ENCODE measurements at places on chromosomes 6 and 20.

DNA sequence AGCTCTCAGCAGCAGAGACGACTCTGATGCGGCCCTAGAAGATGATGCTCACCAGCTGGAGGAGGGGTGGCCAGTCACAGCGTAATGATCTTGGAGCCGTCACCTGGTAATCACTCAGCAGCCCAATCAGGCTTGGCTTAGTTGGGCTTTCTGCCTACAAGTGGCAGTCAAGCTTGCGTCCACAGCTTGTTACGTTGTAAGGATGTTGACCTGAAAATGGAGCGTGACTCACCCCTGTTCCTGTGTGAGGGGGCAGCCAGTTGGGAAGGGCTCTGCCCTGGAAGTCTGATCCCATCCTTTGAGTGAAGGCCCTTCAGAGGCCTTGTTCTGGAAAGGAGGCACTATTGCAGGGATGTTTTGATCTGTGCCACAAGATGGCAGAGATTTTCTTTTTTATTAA is 49.8 kb downstream of the SPATA2 start:
- DNase-seq = no peak

DNA sequence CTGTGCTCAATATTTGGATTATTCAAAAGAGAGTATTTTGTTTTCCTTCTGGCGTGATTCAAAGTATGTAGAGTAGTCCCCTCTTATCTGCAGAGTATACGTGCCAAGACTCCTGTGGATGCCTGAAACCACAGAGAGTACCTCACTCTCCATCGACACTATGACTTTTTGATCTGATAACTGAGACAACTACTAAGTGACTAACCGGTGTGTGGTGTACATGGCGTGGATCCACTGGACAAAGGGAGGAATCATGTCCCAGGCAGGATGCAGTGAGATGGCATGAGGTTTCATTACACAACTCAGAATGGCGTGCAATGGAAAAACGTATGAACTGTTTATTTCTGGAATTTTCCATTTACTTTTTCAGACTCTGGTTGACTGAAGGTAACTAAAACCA is 112.2 kb upstream of the PDE7B start:
- DNase-seq = no peak

GRCh38 chr6:127956260-127956888 is 55.5 kb upstream of the THEMIS start:
- DNase-seq = no peak

DNA sequence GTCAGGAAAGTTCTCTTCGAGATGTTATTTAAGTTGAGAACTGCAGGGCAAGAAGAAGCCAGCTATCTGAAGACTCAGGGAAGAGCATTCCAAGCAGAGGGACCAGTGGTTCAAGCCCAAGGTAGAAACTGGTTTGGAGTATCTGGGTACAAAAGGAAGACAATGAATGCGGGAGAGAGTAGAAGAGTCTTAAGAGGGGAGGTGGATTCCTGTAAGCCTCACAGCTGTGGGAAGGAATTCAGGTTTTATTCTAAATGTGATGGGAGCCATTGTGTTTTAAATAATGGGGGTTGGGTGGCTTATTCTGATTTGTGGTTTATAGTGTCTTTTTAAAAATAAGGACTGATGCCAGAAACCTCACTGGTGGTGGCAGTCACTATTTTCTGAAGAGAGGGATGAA is 37.6 kb upstream of the TENT5A start:
- DNase-seq = no peak

DNA sequence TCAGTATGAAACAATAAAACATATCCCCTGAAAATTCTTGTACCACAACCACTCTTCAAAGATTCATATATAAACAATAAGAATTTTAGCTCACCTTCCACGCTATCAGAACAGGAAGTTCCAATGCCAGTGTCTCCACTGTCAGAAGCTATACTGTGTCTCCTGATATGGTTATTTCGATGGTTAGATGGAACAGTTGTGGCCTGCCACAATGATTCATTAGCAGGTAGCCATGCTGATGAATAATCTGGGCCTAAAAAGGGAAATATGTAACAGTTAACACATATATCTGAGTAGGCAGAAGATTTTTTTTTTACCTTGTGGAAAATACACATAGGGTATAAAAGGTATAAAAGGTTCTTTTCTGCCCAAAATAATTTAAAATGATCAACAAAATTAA is 19.0 kb downstream of the CEP85L start:
- DNase-seq = no peak

DNA sequence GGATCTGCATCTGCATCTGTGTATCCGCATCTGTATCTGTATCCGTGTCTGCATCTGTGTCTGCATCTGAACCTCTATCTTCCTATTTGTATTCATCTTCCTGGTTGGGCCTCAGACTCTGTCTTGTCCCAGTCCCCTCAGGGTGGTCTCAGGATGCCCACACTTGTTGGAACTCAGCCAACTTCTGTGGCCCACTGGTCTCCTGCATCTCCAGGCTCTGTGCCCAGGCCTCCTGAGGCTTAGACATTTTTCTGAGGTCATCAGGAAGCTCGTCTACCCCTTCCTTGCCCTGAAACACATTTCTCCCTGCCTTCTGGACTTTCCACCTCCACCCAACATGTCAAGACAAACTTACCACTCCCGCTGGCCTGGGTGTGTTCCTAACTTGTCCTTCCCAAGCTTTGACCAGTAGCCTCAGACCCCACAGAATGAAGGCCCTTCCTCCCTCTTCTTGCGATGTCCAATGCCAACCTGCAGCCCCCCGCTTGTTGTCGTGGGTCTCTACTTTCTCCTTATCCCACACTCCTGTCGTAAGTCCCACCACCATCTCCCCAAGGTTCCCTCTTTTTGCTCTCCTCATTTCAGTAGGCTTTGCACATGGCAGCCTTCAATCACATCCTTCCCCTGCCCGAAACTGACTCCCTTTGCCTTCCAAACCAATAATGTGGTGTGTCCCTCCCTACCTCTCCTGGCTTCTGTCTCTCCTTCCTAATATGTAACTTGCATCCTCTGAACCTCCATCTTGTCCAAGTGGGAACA is 176.5 kb downstream of the DLL1 start:
- no peak for DNase-seq
